Heart left ventricle (tissue), 16 donors: ENCODE measurements at places on chromosomes 7 and 10. TPM values are rescaled to one million over a fixed set of nuclear protein-coding genes. Genes with fewer than 3 reads are reported as not detected.

AKR1C8 gene
- polyA plus RNA-seq = not detected

SYNPO2L gene
- 77.8 TPM for polyA plus RNA-seq

HMX2 gene
- not detected for polyA plus RNA-seq

NPFFR1 gene
- polyA plus RNA-seq = not detected

XRCC2 gene
- polyA plus RNA-seq = 0.23 TPM

GRCh38 chr10:45809837-45810236 lies 37.5 kb downstream of the AGAP4 start:
- no peak for DNase-seq

GRCh38 chr10:95312986-95313495 lies 22.2 kb upstream of the PDLIM1 start:
- DNase-seq = no peak

- peak; percentile 45 for DNase-seq
Measured at GRCh38 chr10:71436268-71437125, 39.8 kb downstream of the CDH23 start.

GRCh38 chr10:124075231-124075955 lies 18.0 kb downstream of the CHST15 start:
- DNase-seq = no peak

- no peak for DNase-seq
Measured at GRCh38 chr7:24582166-24582565, 8.9 kb downstream of the PALS2 start.

- DNase-seq = no peak
Measured at GRCh38 chr10:105354010-105354409, 712.9 kb downstream of the SORCS3 start.

DNA sequence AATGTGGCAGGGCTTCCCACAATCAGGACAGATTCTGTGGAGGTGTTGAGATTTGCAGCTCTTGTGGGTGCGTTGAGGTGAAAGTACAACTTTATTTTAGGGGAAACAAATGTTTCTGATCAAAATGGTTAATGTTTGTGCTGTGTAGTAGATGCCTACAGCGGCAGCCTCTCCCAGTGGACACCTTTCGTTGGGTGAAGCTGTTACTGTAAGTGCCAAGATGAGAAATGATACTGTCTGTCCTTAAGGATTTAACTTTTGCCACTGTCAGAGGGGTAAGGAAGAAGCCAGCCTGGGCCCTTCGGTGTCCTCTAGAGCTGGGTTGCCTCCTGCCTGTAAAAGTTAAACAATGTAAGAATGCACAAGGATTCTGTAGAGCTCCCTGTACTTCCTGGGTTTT lies 27.9 kb downstream of the DOCK1 start:
- DNase-seq = no peak

DNA sequence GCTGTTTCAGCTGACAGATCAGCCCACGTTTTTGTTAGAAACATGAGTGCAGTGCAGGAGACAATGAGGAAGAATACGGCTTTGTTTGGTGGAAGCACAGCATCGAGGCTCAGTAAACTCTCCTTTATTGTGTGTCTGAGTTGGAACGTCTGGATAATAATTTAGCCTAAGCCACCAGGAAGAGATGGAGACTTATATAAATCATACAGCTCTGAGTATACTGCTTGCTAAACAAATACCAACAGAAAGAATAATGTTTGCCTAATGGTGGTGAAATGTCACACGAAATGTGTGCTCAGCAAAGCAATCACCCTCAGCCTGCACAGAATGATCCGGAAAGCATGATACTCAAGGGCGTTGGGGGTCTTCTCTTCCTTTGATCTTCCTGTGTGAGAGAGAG lies 664.1 kb upstream of the ADARB2 start:
- no peak for DNase-seq

- no peak for DNase-seq
Measured at GRCh38 chr7:1748076-1748838, 78.2 kb downstream of the ELFN1 start.

DNA sequence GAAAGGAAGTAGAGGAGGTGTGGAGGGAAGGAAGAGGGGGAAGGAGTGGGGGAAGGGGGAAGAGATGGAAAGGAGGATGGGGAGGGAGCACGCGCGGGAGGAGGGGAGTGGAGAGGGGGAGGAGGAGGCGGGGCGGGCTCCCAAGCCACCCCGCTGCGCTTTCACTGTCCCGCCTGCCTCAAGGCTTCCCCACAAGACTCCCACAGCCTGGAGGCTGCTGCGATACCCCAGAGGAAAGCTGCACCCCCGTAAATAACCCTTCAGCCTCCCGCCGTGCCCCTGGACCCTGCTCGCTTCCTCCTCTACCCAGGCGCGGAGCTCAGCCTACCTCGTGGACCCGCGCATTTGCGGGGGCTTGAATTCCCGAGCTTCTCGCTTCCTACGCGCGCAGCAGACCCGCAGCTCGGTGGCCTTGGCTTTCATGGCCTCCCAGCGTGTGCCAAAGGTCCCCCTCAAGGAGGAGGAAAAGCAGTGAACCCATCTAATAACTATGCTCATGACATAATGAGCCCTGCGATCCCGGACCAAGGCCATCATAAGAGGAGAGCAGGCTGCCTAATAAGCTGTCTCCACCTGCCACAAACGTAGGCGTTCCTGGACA lies at the start of gene C10orf67:
Gene C10orf67 (minus strand): TSS at position 557 of the 601 bp plus-strand sequence. CDS start 23 bp downstream, at position 534.
- DNase-seq = peak; percentile 70

DNA sequence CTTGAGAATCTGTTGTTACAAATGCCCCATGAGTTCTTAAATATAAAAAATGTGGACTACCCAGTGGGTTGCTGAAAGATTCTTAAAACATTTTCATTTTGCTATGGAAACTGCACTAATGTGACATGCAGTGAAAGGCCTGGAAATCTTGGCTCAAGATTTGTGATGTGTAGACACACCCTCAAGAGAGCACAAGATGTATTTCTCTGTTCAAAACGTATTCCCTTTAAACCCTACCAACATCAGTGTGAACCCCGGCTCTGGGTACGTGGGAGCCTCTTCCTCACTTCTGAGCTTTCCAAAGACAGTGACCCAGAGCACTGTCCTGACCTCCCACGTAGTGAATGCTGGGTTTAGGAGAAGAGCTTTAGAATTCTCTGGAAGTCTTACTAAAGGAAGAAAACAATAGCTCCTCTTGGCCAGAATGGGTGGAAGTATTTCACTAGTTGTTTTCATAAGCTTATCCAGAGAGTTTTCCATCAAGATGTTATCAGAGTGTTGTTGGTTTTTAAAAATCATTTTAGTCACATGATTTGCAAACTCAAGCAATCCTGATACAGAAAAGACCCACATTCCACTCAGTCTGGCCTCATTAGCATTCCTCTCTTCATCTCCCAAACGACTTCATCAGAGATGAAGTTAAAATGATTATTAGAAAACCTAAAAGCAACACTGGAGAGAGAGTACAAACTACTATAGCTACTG lies 81.5 kb upstream of the AFAP1L2 start:
- no peak for DNase-seq
